ENCODE measurements at places on chromosomes 7 and 10.

GRCh38 chr7:150439967-150440366 lies 10.5 kb upstream of the GIMAP8 start:
- no peak for DNase-seq

DNA sequence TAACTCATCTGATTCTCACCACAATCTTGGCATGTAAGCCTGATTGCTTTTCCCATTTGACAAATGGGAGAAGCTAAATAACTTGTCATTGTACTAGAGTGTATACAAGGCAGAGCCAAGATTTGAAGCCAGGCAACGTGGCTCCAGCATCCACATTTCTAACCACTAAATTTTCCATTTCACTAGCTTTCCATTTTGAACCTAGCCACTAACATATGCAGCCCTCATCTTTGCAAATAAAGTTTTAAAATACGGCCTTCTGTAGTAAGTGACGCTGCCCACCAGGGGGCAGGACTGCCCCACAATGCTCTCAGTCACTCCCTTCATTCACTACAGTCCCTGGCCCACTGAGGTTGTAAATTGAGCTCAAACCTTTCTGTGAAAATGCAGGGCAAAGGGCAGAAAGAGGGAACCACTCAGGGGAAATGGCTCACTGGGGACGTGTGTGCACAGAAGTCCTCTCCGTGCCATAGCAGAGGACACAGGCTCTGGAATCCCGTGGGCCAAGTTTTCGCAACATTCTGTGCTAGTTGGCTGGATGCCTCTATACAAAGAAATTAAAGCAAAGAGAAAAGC lies 315.7 kb downstream of the TNS3 start:
- DNase-seq: no peak

DNA sequence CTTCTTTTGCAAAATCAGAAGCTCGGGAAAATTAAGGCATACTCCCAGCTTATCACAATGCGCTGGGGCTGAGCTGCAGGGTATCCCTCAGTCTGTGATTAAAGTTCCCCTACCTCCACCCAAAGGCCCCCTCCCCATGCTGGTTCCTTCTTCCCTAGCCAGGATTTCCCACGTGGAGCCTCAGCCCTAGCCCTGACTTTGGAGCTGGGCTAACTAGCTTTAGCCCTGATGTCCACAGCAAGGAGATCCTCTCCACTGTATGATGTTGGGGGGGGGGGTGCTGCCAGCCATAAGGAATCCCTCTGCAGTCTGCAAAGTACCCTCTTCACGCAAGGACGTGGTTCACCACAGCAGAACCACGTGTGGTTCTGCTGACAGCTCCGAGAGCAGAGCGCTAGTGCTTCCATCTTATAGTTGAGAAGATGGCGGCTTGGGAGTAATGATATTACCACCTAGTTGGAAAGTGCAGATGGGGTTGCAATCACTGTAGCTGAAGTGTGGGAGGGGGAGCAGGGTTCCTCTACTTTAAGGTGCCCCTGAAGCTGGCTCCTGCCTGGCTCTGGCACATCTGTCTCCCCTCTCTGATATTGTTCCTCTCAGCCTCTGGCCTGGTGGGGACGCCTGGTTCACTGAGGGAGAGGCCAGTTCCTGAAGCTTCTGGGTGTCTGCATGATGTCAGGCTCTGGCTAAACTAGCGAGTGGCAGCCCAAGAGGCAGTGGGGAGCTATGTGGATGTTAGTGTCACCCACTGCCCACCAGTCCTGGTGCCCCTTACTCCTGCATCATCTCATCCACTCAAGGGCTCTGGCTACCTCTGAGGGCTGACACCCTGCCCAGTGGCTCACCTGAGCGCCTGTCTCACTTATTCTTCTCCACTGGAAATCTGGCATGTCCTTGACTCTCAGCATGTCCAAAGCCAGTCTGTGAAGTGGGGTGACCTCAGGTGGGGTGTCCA lies 270.7 kb downstream of the RPS24 start:
- peak; percentile 58 for DNase-seq

GRCh38 chr10:76882796-76883195 lies 754.8 kb downstream of the KCNMA1 start:
- no peak for DNase-seq

Measured in left forelimb (tissue), 1 donor.